Transverse colon (tissue), 4 donors: ENCODE measurements at places on chromosomes 11 and 22. TPM values are rescaled to one million over a fixed set of nuclear protein-coding genes. Genes with fewer than 3 reads are reported as not detected.
A peak's percentile ranks its signal among the peaks of the same experiment; 100 is the strongest.

Gene TBX1
- not detected for total RNA-seq

Gene PRMT3
- total RNA-seq: 6.7 TPM

Gene GP1BB
- total RNA-seq: 0.41 TPM

Gene TTLL12
- total RNA-seq: 165 TPM

Gene ZP1
- not detected for total RNA-seq

Gene PNPLA3
- not detected for total RNA-seq

Gene GGTLC3
- total RNA-seq: not detected

Gene CDHR5
- 256 TPM for total RNA-seq

Gene C11orf91
- not detected for total RNA-seq

Gene DHCR7
- total RNA-seq: 76.7 TPM

Gene MPPED2
- 1.6 TPM for total RNA-seq

DNA sequence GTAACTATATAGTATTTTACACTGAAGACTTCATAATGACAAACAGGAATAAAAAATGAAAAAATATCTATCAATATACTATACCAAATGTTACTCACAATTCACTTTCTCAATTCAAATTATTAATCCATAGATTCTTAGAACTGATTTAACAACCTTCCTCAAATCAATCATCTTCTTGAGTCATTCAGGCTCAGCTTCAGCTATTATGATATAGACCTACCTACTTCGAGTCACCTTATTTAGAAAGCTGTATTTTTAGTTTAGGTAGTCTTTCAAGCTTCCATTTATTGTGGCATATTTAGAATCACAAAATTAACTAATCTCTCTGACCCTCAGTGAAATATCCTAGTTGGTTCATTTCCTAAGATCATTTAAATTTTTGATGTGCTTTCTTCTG, 8.2 kb downstream of the CREBZF start:
- no peak for DNase-seq

- no peak for DNase-seq
Measured at GRCh38 chr22:45757068-45757467, 85.4 kb downstream of the ATXN10 start.

DNA sequence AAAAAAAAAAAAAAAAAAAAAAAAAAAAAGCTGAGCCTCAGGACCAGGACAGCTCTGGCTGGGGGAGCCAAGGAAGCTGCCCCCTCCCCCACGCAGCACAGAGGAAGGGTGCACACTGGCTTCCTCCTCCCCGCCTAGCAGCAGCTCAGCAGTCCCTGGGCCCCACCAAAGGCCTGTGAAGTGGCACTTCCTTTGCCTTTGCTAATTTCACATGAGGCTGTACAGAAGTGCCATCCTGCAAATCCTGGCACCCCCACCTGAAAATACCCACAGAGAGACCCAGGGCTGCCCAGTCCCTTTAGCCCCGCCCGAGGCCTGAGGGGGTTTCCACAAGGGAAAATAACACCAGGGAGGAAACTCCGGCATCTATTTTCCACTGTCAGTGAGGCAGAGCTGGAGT, 3.9 kb downstream of the RHOG start:
- DNase-seq: peak; percentile 50

- peak; percentile 66 for DNase-seq
Measured at GRCh38 chr22:38504731-38505540, 1.2 kb downstream of the DDX17 start.

- no peak for DNase-seq
Measured at GRCh38 chr22:48449466-48450187, 1378.0 kb downstream of the BRD1 start.

GRCh38 chr11:33089776-33090175, 50.4 kb downstream of the TCP11L1 start:
- no peak for DNase-seq

GRCh38 chr22:29044657-29045176, 16.9 kb downstream of the C22orf31 start:
- no peak for DNase-seq

- peak; percentile 92 for DNase-seq
Measured at GRCh38 chr22:17171153-17172028, 12.3 kb upstream of the HDHD5 start.

DNA sequence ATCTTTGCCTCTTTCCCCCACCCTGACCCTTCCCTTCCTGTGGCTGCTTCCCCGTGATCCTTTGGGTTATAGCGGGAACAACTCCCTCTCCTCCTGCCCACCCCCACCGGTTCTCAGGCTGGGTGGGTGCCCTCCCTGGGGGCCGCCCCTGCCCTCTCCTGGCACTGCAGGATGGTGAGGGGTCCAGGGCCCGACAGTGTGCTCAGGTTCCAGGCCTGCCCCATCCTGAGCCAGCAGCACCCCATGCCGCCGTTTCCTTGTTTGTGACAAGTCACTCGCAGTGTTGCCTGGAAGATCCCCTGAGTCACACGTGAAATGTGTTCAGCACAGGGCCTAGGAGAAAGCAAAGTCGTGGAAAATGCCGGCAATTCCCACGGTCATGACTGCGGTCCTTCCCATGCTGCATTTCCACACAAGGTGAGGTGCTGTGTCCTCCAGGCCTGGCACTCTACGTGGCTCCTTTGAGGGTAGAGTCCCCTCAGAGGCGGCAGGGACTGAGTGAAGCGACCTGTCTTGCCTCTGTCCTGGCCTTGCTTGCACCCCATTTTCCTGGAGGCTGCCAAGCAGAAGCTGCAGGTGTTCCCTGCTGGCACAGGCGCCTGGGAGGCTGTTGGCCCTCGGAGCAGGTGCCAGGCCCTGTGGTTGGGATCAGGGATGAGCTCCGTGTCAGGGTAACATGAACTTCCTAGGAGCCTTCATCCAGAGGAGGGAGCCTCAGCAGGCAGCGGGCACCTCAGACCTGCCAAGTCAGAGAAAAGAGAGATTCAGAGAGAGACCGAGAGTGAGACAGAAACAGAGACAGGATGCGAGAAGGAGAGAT, 80.5 kb upstream of the LINC01488 start:
- no peak for DNase-seq

- no peak for DNase-seq
Measured at GRCh38 chr22:29083933-29084591, 11.2 kb downstream of the KREMEN1 start.

GRCh38 chr22:20885557-20886323, 26.9 kb downstream of the SNAP29 start:
- peak; percentile 90 for DNase-seq

GRCh38 chr11:15590132-15590531, 475.4 kb downstream of the INSC start:
- DNase-seq: no peak

GRCh38 chr11:85685125-85685819, 723 bp downstream of the CCDC89 start:
- DNase-seq: no peak

- DNase-seq: no peak
Measured at GRCh38 chr11:119573858-119574257, 150.9 kb upstream of the THY1 start.

- DNase-seq: no peak
Measured at GRCh38 chr11:31645747-31646146, 136.2 kb downstream of the ELP4 start.

GRCh38 chr11:133693110-133693509, 152.2 kb downstream of the SPATA19 start:
- DNase-seq: no peak

DNA sequence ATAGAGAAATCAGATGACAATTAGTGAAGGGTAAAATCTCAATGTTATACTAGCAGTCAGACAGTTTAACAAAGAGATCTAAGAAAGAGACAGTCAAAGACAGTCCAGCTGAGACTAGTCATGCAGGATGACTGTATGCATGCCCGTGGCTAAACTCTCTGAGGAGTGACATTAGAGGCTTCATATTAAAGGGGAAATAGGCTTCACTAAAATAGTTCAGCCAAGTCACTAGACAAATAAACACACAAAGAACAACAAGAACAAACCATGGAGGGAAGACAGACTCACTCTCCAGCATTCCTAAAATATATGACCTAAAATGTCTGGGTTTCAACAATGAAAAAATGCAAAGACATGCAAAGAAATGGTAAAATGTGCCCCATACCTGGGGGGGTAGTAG, 18.6 kb upstream of the APLNR start:
- no peak for DNase-seq

GRCh38 chr22:30205281-30206115, 41.1 kb downstream of the LIF start:
- no peak for DNase-seq

DNA sequence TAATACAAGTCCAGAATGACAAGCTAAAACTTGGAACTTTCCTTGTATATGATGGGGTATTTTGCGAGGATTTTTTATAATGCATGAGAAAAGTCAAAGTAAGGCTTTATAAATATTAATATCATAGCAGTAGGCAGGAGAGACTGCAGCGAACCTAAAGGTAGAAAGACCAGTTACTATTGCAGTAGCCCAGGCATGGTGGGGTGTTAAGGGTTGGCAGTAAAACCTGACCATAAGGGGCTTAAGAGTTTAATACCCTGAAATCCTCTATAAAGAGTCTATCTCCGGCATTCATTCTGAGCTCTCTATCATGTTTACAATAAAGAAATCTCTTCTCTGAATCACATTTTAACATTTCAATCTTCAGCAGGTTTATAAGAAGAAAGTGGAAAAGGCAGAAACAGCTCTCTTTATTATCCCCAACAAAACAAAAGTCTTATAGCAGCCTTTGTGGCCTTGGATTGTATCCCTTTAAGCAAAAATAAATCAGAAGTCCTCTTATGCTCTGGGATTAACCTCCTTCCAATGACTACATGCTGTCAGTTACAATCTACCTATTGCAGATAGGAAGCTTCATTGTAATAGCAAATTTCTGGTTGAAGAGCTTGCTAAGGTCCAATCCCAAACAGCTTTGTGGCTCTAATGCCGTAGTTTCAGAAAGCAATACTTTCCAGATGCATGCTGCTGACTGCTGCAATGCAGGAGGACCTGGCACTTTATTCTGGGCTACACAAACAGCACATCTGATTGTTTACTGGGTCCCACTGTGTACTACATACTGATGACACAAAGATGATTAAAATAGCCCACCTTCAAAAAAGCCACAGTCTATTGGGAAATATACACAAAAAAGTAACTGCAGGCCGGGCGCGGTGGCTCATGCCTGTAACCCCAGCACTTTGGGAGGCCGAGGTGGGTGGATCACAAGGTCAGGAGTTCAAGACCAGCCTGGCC, 45.8 kb downstream of the SIK3 start:
- DNase-seq: no peak

- no peak for DNase-seq
Measured at GRCh38 chr11:49208006-49208721, at the start of gene FOLH1. FOLH1 (minus strand) TSS chr11:49208602; CDS start chr11:49208409, 193 bp downstream.

GRCh38 chr11:4054643-4055042, 40.0 kb upstream of the RRM1 start:
- DNase-seq: no peak

DNA sequence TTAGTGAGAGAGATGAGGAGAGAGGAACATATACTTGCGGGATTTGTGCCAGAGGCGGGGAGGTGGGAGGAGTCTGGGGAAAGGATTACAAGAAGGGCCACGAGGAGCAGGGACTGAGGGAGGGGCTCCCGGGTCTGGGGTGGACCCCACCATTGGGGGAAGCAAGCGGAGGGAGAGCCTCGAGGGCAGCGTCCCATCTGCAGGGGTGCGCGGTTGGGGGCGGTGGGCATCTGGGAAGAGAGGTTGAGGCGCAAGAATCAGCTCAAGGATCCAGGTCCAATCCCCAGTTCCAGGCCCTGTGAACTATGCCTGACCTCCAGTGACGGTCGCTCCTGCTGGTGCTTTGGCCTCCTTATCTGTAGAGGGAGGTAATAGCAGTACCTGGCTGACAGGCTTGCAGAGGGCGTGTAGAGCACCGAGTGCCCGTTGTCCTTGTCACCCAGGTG, 38.0 kb downstream of the ADAMTS15 start:
- no peak for DNase-seq

DNA sequence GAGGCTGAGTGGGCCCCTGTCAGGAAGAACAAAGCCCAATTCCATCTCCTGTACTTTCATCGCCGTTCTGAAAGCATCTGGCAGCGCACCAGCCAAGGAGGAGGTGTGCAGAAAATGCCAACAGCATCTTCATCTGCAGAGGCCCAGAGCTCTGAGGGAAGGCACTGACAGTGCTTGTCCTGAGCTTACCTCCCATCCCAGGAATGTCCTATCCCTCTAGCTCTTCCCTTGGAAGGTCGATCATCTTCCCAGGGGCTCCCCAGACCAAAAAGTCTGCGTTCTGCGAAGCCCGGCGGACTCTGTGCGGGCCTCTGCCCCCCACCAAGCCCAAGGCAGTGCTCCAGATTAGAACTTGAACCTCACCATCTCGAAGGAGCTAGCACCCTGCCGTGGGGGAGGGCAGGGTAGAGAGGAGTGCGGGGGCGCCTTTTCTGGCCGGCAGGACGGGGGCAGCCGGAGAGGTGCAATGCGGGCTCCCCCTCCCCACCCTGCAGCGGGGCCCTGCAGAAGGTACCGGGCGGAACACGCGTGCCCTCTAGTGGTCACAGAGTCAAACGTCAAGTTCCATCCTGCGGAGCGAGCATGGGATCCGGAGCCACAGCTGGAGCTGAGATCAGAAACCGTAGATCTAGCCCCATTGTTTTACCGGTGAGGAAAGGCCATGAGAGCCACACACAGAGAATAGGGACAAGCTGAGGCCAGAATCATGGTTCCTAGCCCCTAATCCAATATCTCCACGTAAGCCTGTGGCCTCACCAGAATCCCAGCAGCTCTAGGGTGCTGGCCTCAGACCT, 5.0 kb downstream of the SCN2B start:
- DNase-seq: peak; percentile 72

DNA sequence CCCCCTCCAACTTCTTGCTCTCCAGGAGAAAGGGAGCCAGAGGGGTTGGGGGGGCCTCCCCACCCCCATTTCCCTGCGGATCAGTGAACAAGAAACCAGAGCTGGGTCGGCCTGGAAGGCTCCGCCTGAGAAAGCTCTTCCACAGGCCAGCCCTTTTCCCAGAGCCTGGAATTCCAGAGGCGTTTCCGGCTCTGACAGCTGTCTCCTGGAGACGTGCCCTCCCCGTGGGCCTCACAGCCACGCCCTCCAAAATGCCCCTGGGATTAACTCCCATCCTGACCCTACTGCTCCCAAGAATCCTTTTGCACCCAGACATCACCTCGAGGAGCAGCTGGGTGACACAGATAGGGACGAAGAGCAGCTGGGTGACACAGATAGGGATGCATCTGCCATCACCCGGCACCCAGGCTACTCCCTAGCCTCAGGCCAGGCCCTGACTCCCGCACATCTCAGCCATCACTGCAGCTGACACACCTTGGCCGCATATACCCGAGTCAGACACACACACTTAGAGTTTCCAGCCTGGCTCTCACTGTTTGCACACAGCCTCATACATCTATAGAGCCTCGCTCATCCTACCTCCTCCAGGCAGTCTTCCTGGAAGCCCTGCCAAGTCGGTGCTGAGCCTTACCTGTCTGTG, 7.6 kb upstream of the CDC42EP1 start:
- DNase-seq: peak; percentile 43
